Activated naive CD4-positive, alpha-beta T cell treated with Interleukin-2 at 50 U/mL for 16 hours (primary cell): ENCODE measurements at places on chromosomes 6 and 20.

GRCh38 chr6:21597801-21598673 lies 4.5 kb downstream of the SOX4 start:
- no peak for DNase-seq

DNA sequence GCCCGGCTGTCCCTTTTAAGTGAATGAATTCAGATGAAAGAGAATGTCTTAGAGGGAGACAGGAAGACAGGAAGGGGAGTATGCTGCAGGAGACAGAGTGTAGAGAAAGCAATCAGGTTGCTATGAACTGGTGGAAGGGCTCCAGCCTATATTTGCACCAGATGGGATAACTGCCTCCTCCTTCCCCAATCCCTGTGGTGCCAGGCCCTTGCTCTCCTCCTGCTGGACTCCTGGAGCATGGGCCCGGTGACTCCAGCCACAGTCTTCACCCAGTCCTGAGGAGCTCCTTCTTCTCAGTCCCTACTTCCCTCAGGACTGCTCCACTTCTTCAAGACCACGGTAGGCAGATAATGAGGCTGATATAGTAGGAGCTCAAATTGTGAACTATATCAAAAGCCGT lies 91.8 kb downstream of the TMEM200A start:
- no peak for DNase-seq

DNA sequence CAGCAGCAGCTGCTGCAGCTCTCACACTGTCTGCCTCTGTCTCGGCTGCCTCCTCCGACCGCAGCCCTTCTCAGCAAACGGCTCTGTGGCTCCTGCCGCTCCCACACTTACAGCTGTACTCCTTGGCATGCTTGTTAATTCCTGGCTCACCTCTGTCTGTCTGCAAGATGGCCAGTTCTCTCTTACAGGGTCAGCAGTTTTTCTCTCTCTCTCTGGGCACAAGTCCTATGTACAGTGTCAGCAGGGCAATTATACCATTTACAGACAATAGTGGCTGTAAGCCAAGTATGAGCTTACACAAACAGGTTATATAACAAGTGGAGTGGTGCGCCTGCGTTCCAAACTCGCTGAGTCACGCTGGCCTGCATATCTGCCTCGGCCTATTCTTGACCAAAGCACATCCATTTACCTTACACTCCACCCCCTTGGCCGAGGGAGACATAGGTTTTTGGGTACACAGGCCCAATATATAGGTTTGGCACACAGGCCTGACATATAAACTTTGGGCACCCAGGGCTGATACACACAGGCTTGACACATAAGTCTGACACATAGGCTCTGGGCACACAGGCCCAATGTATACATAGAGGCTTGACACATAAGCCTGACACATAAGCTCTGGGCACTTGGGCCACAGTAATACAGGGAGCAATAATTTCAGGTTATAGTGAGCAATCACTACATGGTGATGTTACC lies 4.4 kb downstream of the ZKSCAN3 start:
- no peak for DNase-seq

GRCh38 chr20:21303872-21304586 lies 898 bp downstream of the XRN2 start:
- DNase-seq = no peak

DNA sequence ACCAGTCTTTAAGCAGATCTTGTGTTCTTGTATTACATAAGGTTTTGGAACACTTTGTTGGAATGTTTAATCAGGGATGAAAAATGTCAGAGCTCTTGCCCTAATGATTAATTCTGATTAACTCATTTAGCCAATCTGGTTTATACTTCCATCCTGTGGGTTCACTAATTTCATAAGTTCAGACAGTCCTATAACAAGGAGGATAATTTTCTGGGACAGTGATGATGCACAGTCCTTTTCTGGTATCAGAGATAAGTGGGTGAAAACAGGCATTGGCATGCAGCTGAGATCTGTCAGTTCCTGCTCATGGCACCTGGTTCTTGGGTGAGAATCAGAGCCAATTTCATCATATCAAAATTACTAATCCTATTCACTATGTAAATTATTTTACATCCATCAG lies 125.0 kb upstream of the LAMA2 start:
- no peak for DNase-seq

DNA sequence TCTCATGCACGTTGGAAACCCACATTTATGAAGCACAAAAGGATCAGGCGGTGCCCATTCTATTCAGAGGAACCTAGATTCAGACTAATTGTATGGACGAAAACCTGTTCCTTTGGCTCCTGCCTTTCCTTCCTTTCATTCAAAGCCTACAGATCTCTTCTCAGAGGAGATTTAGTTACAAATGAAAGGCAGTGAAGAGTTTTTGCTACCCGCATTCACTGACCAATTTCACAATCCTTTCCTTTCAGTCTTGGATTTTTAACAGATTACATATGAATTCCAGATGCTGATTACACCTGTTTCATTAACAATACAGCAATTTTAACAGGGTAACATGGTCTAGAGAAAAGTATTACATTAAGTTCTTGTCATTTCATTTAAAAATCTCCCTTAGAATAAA lies 32.0 kb downstream of the TMEM242 start:
- DNase-seq = no peak

DNA sequence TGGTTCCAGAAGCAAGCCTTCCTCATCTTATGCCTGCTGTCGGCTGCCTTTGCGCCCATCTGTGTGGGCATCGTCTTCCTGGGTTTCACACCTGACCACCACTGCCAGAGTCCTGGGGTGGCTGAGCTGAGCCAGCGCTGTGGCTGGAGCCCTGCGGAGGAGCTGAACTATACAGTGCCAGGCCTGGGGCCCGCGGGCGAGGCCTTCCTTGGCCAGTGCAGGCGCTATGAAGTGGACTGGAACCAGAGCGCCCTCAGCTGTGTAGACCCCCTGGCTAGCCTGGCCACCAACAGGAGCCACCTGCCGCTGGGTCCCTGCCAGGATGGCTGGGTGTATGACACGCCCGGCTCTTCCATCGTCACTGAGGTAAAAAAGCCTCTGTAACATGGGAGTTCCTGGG lies 366 bp downstream of the SLC22A1 start:
- DNase-seq = no peak

GRCh38 chr20:36881331-36881730 lies 5.4 kb downstream of the TLDC2 start:
- DNase-seq = no peak

- no peak for DNase-seq
Observed at GRCh38 chr6:165847407-165848085, 184.5 kb upstream of the PDE10A start.

DNA sequence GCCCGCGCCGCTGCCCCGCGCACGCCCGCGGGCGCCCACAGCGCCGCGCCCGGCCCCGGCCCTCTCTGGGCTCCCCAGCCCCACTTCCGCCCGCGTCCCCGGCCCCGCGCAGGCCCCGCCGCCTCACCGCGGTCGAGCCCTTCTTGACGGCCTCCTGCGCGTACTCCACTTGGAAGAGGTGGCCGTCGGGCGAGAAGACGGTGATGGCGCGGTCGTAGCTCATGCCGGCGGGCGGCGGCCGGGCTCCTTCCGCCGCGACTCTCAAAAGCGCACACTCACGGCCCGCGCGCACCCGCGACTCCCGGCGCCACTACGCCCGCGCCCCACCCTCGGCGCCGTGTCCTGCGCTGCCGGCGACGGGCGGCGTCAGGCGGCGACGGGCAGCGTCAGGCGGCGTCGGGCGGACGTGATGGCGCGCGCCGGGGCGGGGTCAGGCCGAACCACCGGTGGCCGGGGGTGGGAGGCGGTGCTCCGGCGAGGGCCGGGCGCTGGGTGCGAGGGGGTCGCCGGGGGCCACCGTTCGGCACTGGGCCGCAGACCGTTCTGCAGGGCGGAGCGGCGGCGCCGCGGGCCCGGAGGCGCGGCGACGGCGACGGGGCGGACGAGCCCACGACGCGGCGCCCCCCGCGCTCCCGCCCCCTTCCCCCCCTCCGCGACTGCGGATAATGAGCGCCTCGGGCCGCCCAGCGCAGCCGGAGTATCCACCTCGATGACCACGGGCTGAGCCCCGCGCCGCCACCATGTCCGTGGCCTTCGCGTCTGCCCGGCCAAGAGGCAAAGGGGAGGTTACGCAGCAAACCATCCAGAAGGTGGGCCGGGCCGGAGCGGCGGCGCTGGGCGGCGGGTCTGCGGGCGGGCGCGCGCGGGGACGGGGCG lies at the start of the genes PSMA7 and SS18L1:
PSMA7 (minus strand) TSS at position 314 of the 876 bp plus-strand sequence; CDS start at position 223, 91 bp downstream.
SS18L1 (plus strand) TSS at position 689 of the 876 bp plus-strand sequence; CDS start at position 741, 52 bp downstream.
- peak; percentile 86 for DNase-seq

DNA sequence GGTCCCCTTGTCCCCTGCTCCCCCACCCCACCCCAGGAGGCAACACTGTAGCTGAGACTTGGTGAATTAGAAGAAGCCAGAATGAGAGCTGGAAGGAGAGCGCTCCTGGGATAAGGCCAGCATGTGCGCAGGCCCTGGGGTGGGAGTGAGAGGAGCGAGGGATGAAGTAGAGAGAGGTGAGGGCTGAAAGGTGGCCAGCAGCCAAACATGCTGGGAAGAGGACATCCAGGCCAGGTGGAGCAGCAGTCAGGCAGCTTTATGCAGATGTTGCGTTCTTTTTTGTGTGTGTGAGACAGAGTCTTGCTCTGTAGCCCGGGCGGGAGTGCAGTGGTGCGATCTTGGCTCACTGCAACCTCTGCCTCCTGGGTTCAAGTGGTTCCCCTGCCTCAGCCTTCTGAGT lies 2.2 kb upstream of the BPIFB1 start:
- no peak for DNase-seq

DNA sequence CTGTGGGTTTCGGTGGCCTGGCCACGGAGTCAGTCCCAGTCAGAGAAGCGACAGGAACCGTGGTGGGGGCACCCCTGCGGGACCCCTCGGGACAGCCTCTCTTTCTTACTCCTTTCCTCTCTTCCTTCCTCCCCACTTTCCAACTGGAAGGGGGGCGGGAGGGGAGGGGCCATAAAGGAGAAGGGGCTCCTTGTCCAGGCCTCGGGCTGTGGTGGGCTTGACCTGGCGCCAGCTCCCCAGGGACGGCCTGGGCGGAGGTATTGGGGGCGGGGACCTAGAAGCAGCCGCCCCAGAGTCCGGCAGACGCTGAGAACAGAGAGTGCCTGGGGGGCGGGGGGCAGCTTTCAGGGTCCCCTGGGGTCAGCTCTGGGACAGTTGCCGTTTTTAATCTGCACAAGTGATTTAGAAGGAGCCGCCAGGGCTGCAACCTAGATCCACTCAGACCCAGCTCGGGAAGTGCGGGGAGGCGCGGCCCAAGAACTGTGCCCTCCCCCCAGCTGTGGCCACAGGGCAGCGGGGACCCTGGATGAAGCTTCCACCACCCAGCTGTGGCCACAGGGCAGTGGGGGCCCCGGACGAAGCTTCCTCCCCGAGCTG lies 6.4 kb upstream of the ABHD16B start:
- no peak for DNase-seq

DNA sequence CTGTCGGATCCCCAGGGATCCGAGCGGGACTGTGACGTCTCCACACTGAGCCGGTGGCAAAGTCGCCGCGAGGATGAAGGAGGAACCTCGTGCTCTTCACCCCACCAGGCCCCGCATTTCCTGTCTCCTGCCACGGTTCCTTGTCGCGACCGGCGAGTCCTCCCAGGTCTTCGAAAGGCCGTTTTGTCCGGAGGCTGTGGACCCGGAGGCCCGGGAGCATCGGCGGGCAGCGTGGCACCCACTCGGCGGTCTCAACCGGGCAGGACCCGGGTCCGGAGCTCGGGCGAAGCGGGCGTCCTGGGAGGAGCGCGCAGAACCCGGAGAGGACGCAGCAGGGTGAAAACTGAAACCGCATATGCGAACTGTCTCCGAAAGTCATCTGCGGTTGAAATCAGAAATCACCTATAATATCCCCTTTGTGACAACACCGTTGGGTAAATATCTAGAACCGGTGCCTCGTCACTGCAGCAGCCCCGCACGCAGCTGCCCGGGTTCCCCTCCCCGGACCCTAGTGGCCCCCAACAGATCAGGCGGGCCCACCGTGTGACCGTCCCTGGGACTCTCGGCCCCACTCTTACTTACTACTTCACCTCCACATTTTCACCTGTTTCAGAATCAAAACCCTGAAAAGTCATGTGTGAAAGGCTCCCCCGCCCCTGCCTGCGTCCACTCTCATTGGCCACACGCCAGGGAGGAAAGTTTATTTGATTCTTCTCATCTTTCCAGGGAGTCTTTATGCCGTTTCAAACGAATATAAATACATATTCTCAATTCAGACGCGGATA lies 3.1 kb upstream of the ULBP2 start:
- peak; percentile 55 for DNase-seq

GRCh38 chr6:2147766-2148448 lies 97.5 kb downstream of the GMDS start:
- no peak for DNase-seq

- no peak for DNase-seq
Observed at GRCh38 chr6:105196076-105196475, 16.3 kb upstream of the POPDC3 start.

GRCh38 chr6:53765270-53765669 lies 29.5 kb upstream of the LRRC1 start:
- no peak for DNase-seq

GRCh38 chr20:33124994-33125393 lies 43.0 kb upstream of the BPIFA2 start:
- no peak for DNase-seq

- peak; percentile 24 for DNase-seq
Observed at GRCh38 chr20:45833030-45833882, at the start of gene SNX21. Gene SNX21, plus strand, starts transcription at chr20:45833799. Its CDS starts 121 bp downstream, at chr20:45833920.

DNA sequence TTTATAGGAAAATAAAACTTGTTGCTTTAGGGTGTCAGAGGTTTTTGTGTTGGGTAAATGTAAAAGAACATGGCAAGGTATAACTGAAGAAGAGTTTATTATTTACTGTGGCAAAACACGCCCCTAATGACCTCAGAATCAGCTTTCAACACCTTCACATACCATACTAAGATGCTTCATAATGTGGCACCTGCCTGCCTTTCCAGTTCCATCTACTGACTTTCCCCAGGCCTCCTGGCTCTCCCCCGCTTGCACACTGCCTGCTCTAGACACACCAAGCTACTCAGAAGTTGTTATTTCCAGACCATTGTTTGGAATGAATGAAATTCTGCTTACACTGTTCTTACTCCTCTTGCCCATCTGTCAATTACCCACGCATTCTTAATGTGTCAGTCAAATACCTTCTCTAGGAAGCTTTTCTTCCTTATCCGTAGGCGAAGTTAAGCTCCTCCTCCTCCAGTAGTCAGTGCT lies 1.8 kb downstream of the TIAM2 start:
- DNase-seq = no peak

- no peak for DNase-seq
Observed at GRCh38 chr6:53692172-53692571, 26.6 kb upstream of the KLHL31 start.

- DNase-seq = no peak
Observed at GRCh38 chr6:112636650-112637262, 289.6 kb downstream of the RFPL4B start.

GRCh38 chr20:31515775-31516107 lies 1.5 kb downstream of the HM13 start:
- peak; percentile 2 for DNase-seq
